ENCODE measurements at places on chromosomes 2 and 18. TPM values are rescaled to one million over a fixed set of nuclear protein-coding genes. Genes with fewer than 3 reads are reported as not detected.

MFSD6 gene
- total RNA-seq = 123 TPM

RTTN gene
- total RNA-seq = 23.5 TPM

CCT7 gene
- total RNA-seq = 187 TPM

FBLN7 gene
- total RNA-seq = 6.6 TPM

UNC80 gene
- total RNA-seq = not detected

CTAGE1 gene
- not detected for total RNA-seq

TMEM247 gene
- total RNA-seq = not detected

VIT gene
- 36.4 TPM for total RNA-seq

IL1F10 gene
- total RNA-seq = not detected

KCNG2 gene
- total RNA-seq = 2.4 TPM

TLX2 gene
- not detected for total RNA-seq

SERPINB3 gene
- total RNA-seq = not detected

TTN gene
- total RNA-seq = 13.2 TPM

HRH4 gene
- total RNA-seq = not detected

NEU4 gene
- 0.79 TPM for total RNA-seq

CCDC85A gene
- 46.0 TPM for total RNA-seq

EMILIN1 gene
- 27.5 TPM for total RNA-seq

MEMO1 gene
- total RNA-seq = 26.2 TPM

SLC19A3 gene
- total RNA-seq = 188 TPM

CDK15 gene
- total RNA-seq = 0.75 TPM

IL37 gene
- not detected for total RNA-seq

CPSF3 gene
- 20.5 TPM for total RNA-seq

TMEM163 gene
- 6.4 TPM for total RNA-seq

SLC4A5 gene
- total RNA-seq = 1.2 TPM

UPP2 gene
- not detected for total RNA-seq

TSPYL6 gene
- not detected for total RNA-seq

ELOA2 gene
- total RNA-seq = not detected

HOXD13 gene
- not detected for total RNA-seq

TUBA4B gene
- total RNA-seq = not detected

SKOR2 gene
- not detected for total RNA-seq

C2orf15 gene
- not detected for total RNA-seq

UGT1A4 gene
- total RNA-seq = not detected

LTBP1 gene
- 12.6 TPM for total RNA-seq

ABCB11 gene
- 0.37 TPM for total RNA-seq

EPHA4 gene
- total RNA-seq = 43.0 TPM

FAM237A gene
- not detected for total RNA-seq

RESP18 gene
- total RNA-seq = not detected

TPO gene
- 3.0 TPM for total RNA-seq

ME2 gene
- total RNA-seq = 75.4 TPM

SAG gene
- not detected for total RNA-seq

TMEM37 gene
- total RNA-seq = 27.8 TPM

CXCR4 gene
- total RNA-seq = 37.5 TPM
